Vagina (tissue), 2 donors: ENCODE measurements at places on chromosomes 6 and 20.

GRCh38 chr20:56171087-56172012 is 77.2 kb upstream of the MC3R start:
- DNase-seq: no peak

- DNase-seq: peak; percentile 94
Observed at GRCh38 chr6:152094992-152095592, 287.6 kb downstream of the ESR1 start.

DNA sequence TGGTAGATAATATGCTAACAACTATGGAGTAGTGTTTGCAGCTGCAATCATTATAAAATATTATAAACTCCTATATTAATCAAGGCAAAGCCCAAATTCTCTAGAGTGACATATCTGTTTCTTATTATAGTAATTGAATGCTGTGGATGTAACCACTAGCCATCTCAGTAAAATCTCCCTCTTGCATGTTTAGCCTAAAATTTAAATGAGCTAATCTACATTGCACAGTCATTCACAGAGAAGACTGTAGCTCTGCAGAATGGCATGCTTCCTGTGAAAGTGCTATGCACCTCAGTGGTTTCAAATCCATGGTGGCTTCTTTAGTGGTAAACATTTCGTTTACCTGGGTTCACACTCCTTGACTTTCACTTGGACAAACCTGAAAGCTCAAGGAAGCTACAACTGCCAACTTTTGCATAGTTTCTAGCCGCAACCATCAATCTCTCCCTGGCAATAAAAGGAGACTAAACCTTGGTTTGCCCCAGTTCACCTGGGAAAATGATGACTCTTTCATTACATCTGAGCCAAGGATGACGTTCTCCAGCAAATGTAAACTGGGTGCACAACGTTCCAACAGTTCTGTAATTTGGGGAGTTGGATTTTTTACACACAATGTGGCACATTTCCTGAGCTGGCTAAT is 47.2 kb downstream of the FILIP1 start:
- no peak for DNase-seq

DNA sequence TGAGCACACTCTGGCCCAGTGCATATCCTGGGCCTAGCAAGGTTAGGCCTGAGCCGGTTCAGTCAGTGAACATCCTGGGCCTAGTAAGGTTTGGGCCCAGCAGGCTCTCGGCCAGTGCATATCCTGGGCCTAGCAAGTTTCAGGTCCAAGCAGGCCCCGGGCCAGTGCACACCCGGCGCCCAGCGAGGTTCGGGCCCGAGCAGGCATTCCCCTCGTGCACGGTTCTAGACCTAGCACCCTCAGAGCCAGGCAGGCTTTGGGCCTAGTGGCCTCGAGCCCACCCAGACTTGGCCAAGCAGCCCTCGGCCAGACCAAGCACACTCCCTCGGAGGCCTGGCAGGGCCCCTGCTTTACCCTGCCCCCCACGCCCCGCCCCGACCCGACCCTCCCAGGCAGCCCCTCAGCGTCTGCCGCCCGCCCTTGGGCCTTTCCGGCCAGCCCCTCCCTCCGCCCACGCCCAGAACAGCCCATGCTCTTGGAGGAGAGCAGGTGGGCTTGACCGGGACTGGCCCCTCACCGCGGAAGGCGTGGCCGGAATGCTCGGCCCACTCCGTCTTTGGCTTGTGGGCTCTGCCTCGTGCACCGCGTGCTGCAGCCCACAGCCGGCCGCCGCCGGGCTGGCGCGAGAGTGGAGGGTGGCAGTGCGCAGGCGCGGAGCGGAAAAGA is at the start of gene CTCFL:
Gene CTCFL, minus strand, starts transcription at position 630 of the 666 bp plus-strand sequence. CDS start 935 bp downstream, outside the sequence.
- no peak for DNase-seq

DNA sequence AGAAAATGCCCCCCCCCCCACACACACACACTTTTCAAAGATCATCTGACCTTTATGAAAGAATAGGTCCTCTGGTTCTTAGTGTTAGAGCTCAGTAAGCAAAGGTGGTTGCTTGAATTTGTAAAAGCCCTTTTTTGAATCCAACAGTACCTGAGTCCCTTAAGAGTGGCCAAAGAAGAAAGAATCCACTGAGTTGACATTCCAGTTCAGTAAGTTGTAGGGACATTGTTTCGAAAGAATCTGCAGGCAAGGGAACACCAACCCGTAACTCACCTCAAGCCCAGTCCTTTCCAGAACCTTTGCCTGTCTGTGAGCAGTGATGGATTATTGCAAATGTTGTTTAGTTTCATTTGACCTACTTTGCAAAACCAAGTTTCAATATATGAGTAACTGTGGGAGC is 64.2 kb upstream of the MAP3K4 start:
- DNase-seq: no peak

DNA sequence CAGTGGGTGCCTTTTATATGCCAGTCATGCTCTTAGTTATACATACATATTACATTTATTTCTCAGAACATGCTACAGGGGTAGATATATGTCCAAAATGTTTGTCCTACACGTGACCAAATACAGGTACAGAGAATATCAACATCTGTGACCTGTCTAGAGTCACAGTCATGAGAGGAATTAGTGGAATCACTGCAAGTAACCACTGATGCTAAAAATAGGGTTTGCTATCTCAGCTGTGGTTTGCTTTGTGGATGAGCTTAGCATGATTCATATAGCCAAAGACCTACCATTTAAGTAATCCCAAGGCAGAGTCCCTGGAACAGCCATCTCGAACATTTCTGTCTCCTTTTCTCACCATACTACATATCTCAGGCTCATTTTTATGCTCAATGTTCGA is 32.3 kb downstream of the GSTA3 start:
- DNase-seq: no peak

DNA sequence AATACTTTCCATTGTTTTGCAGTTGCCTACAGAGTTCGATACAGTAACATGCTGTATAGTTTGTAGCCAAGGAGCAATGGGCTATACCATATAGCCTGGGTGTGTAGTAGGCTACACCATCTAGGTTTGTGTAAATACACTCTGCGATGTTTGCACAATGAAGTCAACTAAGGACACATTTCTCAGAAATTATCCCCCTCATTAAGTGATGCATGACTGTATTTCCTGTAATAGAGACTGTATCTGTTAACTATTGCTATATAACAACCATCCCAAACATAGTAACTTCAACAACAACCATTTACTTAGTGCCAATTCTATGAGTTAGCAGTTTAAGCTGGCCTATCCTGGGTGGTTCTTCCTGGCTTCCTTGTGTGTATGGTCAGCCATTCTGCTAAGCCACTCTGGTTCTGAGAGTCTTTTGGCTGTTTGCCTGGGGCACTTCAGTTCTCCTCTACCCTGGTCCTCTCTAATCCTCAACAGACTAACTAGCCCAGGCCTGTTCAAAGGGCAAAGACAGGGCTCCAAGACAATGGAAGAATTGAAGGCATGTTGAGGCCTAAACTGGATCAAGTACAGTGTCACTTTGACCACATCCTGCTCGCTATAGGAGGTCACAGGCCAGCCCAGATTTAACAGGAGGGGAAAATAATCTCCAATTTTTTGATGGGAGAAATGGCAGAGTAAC is 124.0 kb downstream of the PLCB1 start:
- no peak for DNase-seq
